Foreskin fibroblast (primary cell): ENCODE measurements at places on chromosomes 1 and 21.

DNA sequence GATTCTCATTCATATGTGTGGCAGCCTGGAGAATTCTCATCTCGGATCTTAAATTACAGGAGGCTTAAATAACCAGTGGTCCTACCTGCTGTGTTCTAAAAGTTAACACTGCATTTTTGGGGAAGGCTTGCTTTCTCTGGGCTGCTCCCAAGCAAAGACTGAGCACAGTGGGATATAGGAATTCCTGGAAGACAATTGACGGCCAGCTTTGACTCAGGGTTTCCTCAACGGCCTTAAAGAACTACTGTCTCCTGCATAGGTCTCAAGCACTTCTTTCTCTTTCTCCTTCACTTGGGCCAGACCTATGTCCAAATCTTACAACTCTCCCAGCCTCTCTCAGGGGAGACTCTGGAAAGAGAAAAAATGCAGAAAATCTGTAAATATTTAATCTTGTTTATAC, 1.0 kb upstream of the KRTAP13-3 start:
- no peak for DNase-seq

DNA sequence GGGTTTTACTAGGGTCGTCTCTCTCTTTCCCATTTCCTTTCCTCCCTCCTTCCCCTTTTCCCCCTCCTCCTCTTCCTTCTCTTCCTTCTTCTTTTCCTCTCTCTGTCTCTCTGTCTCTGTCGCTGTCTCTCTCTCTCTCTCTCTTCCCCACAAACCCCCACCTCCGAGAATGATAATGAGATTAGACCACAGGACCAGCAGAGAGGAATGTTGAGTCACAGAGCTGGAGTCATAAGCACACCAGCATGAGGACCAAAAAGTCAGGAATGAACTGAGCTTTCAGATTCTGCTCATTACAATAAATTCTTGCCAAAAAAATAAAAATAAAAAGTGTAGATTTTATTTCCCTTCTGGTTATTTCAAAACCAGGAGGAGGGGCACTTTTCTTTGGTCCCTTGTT, 377.4 kb downstream of the LTN1 start:
- peak; percentile 72 for DNase-seq

DNA sequence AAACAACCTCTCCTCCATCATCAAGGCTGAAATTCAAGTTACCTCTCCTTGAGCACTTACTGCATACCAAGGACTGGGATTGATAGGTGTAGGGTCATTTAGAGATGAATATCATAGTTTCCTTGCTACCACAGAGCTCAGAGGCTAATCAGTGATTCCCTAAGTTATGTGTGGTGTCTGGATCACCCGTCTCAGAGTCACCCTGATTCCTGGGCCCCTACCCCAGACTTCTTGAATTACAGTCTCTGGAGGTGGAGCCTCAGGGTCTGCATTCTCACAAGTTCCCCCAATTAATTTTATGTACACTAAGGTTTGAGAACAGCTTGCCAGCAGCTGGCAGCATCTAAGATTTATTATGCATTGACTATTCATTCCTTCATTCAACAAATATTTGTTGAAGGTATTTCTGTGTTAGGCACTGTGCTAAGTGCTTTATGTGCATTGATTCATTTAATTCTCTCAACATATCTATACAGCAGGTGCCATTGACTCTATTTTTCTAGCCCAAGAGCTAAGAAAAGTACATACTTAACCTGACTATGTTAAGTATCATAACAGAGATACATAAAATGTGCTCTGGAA, 182.9 kb upstream of the FGGY start:
- DNase-seq: no peak

DNA sequence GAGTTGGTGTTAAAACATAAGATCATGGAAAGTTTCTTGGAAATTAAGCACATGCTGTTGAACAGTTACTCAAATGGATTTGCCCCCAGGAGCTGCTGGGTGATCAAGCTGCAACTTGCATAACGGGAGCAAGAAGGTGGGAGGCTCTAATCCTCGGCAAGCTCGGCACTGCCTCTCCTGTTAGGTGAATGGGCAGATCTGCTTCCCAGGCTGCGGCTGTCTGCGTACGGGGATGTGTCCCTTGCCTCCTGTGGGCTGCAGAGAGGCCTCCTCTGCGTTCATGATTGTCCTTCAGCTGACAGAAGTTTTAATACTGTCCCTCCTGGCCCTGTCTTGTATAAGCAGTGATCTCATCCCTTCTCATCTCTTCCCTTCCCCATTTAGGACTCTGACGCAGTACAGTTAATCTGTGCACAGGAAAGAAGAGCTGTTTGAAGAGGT, 36.7 kb downstream of the ATP1A1 start:
- peak; percentile 36 for DNase-seq

DNA sequence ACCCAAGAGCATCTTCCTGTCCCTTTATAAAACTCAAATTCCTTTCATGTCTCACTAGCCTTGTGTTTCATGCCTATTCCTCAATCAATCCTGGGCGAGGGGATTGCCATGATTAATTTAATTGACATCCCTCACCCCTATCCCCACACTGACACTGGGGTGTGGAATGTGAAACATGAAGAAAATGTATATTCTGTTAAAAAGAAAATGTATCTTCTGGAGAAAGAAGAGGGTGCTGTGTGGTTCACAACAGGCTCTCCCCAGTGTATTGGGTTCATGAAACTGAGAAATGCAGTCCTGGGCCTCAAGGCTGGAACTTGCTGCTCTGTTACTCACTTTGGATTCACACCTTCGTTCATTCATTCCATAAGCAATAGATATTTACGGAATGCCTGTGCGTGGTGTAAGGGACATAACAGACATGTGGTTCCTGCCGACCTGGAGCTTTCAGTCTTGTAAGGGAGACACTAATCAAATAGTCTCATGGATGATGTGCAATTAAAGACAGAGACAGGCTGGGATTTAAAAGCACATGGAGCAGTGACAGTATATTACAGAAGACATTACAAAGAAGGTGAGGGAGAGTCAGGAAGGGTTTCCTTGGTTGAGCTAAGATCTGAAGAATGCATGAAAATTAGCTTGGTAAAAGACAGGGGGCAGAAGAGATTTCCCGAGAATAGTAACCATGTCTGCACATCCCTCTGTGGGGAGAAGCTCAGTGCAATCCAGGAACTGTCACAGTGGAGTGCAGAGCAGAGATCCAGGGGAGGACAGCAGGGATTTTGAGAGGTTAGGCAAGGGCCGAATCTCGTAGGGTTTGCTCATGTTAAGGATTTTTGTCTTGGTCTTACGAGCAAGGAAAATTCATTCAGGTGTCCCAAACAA, 32.1 kb downstream of the SERTAD4 start:
- DNase-seq: peak; percentile 12

DNA sequence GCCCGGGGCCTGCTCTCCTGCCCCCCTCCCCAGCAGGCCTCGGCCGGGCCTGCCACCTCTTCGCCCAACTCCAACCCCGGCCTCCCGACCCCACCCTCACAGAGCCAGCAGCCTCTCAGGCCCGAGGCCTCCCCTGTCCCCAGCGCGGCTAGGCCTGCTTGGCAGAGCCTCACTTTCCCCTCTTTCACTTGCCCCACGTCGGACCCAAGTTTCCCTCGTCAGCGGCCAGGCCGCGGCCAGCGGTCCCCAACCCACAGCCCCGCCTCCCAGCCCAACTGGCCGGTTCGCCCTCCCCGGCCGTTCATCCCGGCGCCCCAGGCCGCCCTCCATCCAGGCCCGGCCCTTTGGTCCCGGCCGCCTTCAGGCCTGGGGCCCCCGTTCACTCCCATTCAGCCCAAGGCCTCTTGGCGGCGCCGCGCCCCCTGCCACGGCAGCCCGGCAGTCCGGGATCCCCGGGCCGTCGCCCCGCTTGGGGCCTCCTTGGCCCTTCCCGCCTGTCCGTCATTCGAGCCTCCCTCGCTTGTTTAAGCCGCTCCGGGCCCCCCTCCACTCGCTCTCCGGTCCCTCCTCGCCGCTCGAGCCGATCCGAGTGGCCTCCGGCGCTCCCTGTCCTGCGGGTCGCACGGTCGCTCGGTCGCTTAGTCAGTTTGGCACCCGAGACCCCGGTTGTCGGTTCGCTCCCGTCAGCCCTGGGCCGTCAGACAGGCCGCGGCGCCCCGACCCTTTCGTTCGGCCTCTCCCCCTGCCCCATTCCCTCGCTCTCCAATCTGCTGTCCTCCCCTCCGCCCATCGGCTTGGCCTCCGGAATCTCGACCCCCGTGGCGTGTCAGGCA, 1.4 kb downstream of the LRRC41 start:
- peak; percentile 52 for DNase-seq

GRCh38 chr1:172727956-172728603, 69.2 kb downstream of the FASLG start:
- DNase-seq: no peak

- DNase-seq: no peak
Observed at GRCh38 chr21:36820176-36821031, 121.5 kb downstream of the SIM2 start.

GRCh38 chr1:167770127-167770526, 48.3 kb downstream of the MPZL1 start:
- DNase-seq: no peak

GRCh38 chr1:228141226-228142044, 1.4 kb downstream of the GUK1 start:
- DNase-seq: no peak

- peak; percentile 21 for DNase-seq
Observed at GRCh38 chr1:168945870-168946269, 160.6 kb upstream of the ATP1B1 start.

GRCh38 chr1:245683676-245684075, 528.9 kb downstream of the KIF26B start:
- DNase-seq: no peak

- DNase-seq: peak; percentile 75
Observed at GRCh38 chr1:164051782-164052181, 507.2 kb upstream of the PBX1 start.

GRCh38 chr1:22767852-22768251, 57.2 kb downstream of the EPHB2 start:
- no peak for DNase-seq

GRCh38 chr1:68103011-68103545, 52.7 kb upstream of the DIRAS3 start:
- DNase-seq: no peak

DNA sequence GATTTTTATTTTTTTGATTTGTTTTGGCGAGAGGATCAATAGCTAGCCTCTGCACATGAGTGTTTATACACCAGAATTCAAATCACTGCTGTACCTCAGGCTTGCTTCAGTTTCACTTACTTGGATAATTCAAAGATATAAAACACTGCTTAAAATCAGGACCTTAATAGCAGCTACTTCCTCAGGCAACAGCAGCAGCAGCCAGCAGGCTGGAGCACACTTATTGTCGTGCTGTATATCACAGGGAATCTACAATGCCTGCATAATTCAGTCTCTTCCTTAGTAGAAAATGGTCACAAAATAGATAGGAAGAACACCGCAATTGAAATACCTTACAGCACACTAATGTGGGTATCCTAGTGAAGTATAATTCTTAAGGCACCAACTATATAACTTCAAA, 497.3 kb downstream of the NEGR1 start:
- no peak for DNase-seq

DNA sequence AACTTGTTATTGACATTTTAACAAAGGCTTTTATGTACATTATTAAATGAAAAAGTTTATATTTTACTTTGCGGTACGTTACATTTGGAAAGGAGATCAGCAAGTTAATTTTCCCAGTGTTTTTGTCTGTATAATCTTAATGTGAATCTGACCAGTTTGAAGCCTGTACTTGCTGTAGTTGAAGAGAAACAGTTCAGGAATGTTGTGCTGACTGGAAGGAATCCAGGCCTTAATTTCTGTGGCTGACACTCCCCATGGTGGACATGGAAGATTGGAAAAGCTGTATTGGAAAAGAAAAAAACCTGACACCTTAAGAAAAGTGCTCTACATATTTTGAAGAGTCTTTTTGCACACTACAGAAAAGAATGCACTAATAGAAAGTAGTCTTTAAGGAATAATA, 15.5 kb downstream of the LEPR start:
- DNase-seq: no peak
